ENCODE measurements at places on chromosomes 2 and 18.

- no peak for DNase-seq
Observed at GRCh38 chr2:134287323-134287722, 33.5 kb downstream of the MGAT5 start.

GRCh38 chr2:130754811-130755210 is 529 bp upstream of the AMER3 start:
- DNase-seq: peak; percentile 60

DNA sequence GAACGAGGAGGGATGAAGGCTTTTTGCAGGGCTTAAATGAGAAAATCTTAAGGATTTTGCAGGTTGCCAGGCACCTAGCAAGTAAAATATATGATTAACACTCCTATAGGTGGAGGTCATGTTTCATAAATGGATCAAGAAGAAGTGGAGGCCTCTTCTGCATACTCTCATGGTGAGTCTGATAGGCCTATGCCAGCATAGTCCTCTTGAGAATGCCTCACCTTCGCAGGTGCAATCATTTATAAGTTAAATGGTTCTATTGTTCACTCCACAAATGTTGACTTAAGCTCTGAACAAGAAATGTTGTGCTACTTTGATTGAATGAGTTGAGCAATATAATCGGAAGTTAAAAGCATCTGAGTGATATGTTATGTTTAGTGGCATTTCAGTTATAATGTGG is 12.1 kb downstream of the LRRTM1 start:
- DNase-seq: no peak

GRCh38 chr2:101511381-101511780 is 36.5 kb upstream of the RFX8 start:
- no peak for DNase-seq

GRCh38 chr2:96764253-96764637 is 3.5 kb downstream of the CNNM4 start:
- no peak for DNase-seq

GRCh38 chr2:241999184-241999583 is 129.7 kb downstream of the RTP5 start:
- no peak for DNase-seq

DNA sequence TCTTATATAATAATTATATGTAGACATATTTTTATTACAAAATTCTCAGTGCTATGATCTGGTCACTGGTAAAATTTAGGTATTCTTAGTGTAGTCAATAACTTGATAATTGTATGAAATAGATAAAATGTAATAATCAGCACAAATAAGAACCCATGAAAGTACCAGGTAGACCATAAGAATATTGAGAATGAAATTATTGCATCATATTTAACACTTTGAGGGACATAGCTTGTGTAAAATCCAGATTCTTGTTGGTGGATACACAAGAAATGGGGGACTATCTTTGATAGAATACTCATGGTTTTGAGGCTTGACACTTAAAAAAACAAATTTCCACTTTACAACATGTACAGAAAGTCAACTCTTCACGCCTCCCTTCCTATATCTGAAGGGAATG is 898.8 kb upstream of the DDX18 start:
- DNase-seq: no peak

DNA sequence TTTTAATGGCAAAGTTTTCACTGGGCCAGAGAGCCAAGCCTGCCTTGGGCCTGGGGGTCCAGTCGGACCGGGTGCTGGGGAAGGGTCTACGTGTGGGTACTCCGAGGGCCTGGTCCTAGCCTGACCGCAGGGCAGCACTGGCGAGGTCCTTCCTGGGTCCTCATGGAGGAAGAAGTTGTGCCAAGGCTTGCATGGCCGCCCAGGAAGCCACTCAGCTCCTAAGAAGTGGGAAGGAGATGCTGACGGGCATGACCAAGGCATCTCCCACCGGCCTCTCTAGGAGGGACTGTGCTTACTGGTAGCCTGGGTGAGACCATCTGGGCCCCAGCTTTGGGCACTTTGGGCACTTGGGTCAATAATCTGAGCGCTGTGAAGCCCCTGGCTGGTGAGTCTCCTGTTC is 22.6 kb downstream of the CIB4 start:
- no peak for DNase-seq

GRCh38 chr2:24559473-24560113 is 68.5 kb downstream of the NCOA1 start:
- peak; percentile 23 for DNase-seq

DNA sequence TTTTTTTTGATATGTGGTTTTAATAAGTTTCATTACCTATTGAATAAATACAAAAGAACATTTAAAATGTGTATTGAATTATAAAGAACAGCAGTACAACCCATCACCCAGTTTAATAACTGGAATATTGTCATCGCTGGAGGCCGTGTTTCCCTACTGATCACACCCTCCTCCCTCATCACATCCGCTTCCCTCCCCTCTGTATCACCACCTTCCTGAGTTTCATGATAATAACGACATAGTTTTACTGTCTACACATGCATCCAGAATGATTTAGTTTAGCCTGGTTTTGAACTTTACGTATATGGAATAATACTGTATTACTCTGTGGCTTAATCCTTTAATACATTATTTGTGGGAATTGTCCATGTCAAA is 2.1 kb downstream of the SERPINB8 start:
- no peak for DNase-seq
